Hematopoietic multipotent progenitor cell treated with erythropoietin and hydrocortisone succinate and interleukin-3 and kit ligand, for 8 days (in vitro differentiated cells): ENCODE measurements at places on chromosomes 2 and 18.

- DNase-seq: no peak
Measured at GRCh38 chr18:8091035-8091434, 518.2 kb upstream of the RAB12 start.

- no peak for DNase-seq
Measured at GRCh38 chr2:12070581-12070980, 324.1 kb downstream of the LPIN1 start.

- DNase-seq: no peak
Measured at GRCh38 chr2:203549406-203549805, 14.3 kb upstream of the RAPH1 start.

DNA sequence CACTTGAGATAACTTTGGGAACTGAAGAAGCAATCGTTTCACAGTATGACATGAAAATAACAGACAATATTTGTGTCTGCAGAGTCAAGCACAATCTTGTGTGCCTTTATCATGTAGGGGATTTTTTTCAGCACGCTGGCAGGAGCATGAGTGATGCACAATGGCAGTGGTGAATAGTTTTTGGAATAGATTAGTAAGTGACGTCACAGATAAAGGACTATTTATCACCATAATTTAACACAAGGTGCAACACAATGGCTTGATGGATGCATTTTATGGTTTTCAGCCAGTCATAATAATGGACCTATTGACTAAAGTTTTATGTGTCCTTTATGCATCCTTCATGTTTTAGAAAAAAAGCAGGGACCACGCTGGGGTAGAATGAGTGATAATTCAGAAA, 559.8 kb upstream of the FANCL start:
- DNase-seq: no peak

DNA sequence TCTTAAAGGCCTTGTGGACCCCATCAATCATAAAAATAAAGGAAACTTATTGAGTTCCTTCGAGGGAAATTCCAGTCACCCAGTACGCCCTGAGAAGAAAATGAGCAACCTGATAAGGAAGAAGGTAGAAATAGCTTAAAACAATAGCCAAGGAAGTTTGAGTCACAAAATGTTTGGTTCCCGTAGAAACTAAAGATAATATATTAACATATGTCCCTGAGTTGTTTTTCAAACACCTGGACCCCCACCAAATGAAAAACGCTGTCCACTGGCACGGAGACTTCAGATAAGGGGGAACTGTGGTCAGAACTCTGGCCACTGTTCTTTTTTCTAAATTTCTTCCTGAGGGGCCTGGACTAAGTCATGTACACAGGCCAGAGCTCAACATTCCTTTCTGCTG, 669.1 kb downstream of the ADCYAP1 start:
- no peak for DNase-seq

DNA sequence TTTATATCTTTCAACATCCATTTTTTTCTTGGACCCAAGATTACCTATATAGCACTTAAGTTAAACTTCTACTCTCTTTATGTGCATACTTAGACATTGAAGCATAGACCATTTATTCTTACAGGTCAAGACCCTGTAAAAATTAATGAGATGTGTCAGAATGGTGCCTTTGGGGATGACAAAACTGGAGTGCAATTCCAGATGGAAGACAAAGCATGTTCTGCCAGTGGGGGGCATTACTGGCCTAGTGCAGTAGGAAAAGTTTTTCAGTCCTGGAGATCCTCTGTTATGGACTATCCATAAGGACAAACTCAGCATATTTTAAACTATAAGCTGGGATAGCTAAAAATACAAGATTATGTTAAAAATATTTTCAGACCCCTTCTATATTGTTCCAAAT, 57.8 kb upstream of the MMADHC start:
- DNase-seq: no peak

GRCh38 chr2:109450574-109451273, 163.0 kb downstream of the SEPTIN10 start:
- no peak for DNase-seq

- no peak for DNase-seq
Measured at GRCh38 chr2:51595836-51596235, 563.9 kb upstream of the NRXN1 start.

GRCh38 chr2:151974988-151975387, 123.9 kb downstream of the CACNB4 start:
- no peak for DNase-seq

DNA sequence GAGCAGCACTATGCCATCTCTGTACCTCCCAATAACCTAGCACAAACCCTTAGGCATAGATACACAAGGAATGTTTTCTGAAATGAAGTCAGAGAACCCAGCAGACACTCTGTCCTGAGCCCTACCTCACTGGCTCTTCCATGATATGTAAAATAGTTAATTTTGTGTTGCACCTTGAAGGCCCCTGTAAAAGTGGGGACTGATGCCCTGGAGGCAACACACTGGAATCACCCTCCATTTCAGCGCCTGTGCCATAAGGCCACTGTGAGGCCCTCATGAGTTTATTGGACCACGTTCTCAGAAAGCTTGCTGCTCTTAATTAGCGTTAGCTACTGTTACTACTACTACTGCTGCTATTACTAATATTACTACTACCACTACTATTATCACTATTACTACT, 670.1 kb upstream of the SOX11 start:
- DNase-seq: no peak

DNA sequence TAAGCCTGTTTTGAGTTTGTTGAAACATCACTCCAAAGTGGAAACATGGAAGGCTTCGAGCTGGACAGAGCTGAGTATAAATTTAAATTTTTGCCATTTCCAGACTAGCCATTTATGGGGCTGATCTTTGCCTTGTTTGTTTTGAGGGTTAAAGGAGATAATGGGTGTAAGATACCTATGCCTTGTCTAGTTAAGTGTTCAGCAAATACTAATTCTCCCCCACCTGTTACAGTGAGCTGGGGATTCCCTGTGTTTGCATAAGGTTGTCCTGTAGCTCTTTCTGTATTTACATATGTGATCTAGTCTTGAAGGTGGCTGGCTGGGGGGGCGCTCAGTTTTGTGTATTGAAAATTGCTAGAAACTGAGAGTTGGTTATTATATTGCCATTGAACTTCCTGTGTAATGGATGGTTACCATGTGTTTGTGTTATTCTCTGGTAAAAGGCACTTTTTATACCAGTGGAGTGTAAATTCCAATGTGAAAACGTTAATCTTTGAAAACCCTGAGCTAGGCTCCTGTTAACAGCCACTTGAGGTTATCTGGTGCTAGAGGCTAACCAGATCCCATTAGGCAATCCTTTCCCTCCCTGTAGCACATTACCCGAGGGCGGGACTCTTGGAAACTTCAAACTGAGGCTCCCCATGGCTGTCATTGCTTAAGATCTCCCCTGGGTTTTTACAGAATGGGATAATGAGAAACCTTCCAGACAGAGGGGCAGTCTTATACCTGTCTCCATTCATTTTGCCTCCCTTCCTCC, 26.7 kb downstream of the TANC1 start:
- DNase-seq: no peak

DNA sequence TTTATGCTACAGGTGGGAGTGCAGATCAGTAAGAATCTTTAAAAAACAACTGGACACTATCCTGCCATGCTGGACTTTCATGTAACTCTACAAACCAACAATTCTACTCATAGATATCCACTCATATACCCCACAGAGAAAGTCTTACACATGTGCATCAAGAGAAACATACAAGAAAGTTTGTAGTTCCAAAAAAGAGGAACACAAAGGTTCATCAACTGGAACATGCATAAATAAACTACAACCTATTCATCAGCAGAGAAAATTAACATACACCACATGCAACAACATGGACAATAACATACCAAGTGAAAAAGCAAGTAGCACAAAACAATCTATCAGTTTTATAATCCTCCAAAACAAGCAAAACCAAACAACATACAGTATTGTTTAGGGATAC, 17.0 kb downstream of the TCF4 start:
- no peak for DNase-seq

- no peak for DNase-seq
Measured at GRCh38 chr2:202215179-202215578, 23.2 kb downstream of the SUMO1 start.

DNA sequence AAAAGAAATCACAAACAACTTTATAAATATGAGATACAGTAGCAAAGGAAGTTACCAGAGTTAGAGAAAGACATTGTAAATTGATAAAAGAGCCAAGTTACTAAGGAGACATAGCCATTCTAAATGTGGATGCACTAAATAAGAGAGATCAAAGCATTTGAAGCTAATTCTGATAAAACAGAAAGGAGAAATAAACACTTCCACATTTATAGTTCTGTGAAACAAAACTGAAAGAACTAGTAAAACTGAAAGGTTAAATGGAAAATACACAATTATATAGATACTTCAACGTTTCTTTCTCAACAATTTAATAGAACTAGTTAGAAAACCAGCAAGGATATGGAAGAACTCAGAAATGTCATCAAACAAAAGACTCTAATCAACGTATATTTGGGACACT, 309.0 kb upstream of the CDH2 start:
- no peak for DNase-seq

- no peak for DNase-seq
Measured at GRCh38 chr18:49988733-49989132, 175.4 kb upstream of the ACAA2 start.

- no peak for DNase-seq
Measured at GRCh38 chr18:44033144-44033701, 647.5 kb upstream of the SETBP1 start.

GRCh38 chr2:98730053-98730706, 752 bp downstream of the MGAT4A start:
- no peak for DNase-seq

DNA sequence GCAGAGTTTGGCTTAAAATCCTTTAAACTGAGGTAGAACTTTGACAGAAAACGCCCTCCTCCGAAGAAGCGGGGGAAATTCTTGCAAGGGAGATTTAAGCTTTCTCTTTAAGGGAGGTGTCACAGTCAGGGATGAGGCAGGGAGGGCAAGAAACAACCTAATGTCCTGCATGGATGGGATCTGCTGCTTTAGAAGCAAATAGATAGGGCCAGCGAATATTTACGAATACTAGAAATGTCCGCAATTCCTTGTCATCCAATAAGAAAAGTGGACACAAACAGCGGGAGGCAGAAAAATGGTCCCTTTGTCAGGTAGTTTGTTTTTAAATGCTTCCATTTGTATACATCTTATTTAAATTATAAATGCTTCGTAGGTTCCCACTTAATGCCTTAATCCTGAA, 12.0 kb downstream of the MEIS1 start:
- no peak for DNase-seq

GRCh38 chr18:23234619-23235018, 99.3 kb downstream of the CABLES1 start:
- DNase-seq: no peak

DNA sequence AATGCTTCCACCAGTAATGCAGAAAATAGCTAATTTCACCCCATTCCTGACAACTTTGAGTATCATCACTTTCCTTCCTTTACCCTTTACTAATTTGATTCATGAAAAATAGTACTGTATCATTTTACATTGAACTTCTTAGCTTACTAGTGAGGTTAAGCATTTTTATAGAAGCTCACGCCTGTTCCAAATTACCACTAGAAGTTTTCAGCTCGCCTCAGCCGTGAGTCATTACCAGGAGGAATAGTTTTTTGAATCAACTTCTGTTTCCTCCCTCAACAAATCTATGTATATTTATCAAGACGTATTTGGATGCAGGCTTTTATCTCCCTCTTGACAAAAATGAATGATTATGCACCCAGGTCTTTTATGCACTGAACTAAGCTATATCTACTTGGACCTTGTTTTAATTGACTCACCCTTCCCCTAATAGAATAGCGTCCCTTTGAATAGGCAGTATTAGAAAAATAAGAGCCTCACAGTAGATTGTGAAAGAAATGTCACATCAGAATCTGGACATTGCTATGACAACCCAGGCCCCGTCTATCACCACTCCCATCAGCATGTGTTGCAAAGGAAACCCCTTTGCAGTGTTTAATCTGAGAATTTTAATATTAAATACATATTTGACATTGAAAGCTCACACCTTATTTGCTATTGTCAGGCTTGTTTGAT, 207.4 kb upstream of the NRP2 start:
- DNase-seq: no peak

- DNase-seq: no peak
Measured at GRCh38 chr2:119520696-119521432, 3.4 kb downstream of the SCTR start.

DNA sequence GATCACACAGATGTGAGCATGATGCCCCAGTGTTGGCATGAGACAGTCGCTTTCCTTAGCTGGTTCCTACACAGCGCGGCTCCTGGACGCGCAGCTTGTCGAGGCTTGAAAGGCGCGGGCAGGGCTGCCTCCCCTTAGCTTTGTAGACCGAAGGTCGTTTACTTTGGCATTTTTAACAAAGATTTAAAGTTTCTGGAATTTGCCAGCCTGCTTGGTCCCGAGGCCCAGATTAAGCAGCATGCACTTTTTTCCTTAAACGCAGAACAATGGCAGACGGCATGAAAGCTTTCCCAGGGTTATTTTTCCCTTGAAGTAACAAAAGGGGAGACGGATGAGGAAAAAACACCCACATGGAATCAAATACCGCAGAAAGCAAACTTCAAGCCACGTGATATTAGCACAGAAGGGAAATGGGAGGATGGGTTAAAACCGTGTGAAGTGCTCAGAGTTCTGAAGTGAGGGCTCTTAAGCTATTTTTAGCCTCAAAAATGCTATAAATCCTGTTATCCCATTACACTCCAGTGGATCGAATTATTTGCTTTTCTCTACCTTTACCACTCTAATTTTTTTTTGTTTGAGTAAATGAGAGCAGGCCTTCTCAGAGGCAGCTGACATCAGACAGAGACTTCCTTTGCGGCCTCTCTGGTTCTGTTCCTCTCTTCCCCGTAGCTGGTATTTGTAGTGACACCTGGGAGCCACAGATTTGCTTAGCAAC, 55.7 kb downstream of the NPAS2 start:
- DNase-seq: no peak

- no peak for DNase-seq
Measured at GRCh38 chr2:187658952-187659525, 104.8 kb upstream of the TFPI start.

- no peak for DNase-seq
Measured at GRCh38 chr2:145910416-145910815, 1390.5 kb upstream of the ZEB2 start.

DNA sequence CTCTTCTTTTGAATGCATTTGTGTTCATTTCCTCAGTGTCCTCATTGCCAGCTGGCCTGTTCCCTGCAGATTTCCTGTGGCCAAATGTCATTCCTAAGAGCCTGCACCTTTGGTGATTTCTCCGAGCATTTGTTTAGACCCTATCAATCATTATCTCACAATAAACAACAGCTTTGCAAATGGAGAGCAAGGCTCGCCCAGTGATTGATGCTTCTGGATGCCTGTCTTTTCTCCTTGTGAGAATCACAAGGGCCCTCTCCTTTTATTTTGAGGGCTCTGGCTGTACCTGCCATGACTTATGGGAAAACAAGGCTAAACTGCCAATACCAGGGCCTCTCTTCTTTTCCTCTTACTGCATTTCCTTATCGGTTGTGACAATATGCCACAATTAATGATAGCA, 1454.4 kb upstream of the CELF4 start:
- no peak for DNase-seq

DNA sequence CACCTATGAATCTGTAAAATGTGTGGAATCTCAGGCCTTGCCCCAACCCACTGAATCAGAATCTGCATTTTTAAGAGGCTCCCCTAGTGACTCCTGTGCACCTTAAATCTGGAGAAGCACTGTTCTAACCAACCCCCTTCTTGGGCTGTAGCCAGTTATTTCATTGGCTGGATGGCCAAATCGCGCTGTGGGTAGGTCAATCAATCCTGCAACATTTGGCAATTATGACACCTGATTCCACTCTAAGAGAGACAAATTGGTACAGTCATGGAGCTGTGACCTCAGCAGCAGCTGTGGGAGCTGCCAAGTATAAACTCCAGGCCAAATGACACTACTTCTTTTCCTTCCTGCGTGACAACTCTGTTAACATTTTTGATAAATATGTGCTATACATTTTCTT, 208.7 kb downstream of the CLIP4 start:
- DNase-seq: no peak
